T-helper 22 cell (primary cell): ENCODE measurements at places on chromosomes 5 and 9.

- no peak for DNase-seq
These were observed 912.3 kb upstream of the WWC1 start for GRCh38 chr5:167378894-167379723.

- DNase-seq, result no peak
These were observed 3.4 kb downstream of the FNBP1 start for GRCh38 chr9:130039528-130040147.

DNA sequence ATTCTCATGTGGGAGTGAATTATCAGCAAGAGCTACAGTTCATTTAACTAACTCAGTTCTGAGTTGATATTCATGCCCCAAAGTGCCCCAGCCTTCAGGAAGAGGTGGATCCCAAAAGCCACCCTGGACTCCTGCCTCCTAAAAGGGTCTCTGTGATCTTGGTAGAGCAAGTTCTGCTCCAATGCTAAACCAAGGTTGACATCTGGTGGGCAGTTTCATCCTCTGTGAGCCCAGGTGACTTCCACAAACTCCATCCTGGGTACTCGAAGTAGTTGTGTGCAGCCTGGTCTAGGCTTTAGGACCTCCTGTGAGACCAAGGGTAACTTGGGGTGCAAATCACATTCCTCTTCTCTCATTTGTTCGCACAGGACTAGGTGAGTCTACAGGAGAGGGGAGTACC, 816.8 kb downstream of the MTRR start:
- DNase-seq, result no peak

DNA sequence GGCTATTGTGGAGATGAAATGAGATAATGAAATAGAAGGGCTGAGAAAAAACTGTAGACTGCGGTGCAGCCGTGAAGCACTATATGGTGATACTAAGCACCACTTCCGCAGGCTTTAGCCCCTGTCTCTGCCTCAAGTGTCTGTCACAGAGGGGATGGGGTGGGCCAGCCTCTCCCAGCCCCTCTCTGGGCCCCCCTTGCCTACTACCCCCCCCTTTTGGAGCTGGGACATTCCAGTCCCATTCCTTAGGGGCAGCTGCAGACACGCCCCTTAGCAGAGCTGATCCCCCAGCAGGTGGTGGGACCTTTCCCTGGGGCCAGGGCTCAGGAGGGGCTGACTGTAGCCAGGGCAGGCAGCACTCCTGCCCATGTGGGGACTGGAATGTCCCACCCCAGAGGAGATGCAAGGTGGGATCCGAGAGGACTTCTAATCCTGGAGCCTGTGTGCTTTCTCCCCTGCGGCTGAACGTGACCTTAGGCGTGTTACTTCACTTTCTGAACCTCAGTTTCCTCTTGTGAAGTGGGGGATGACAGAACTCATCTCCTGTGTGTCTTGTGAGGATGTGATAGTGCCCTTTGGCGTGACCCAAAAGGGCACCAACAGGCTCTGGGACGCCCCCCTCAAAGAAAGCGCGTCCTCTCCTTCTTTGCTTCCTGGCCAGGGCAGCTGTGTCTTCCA, 1.9 kb downstream of the N4BP3 start:
- DNase-seq, result no peak

DNA sequence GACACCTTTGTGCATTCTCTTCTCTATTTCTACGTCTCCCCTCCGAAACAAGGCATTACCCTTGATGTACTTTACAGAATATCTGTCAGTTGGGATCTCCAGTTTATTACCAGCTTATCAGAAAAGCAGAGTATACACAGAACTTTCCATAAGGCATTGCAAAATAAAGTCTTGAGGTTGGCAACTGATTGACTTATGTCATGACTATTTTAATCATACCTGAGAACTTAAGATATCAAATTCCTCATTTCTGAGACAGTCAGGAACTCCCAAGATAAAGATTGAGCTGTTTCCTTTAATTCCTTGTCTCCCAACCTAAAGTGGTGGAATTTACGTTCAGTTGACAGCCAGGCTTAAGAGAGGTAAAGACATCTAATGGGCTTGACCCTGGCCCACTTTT, 110.9 kb downstream of the MEF2C start:
- DNase-seq, result no peak

DNA sequence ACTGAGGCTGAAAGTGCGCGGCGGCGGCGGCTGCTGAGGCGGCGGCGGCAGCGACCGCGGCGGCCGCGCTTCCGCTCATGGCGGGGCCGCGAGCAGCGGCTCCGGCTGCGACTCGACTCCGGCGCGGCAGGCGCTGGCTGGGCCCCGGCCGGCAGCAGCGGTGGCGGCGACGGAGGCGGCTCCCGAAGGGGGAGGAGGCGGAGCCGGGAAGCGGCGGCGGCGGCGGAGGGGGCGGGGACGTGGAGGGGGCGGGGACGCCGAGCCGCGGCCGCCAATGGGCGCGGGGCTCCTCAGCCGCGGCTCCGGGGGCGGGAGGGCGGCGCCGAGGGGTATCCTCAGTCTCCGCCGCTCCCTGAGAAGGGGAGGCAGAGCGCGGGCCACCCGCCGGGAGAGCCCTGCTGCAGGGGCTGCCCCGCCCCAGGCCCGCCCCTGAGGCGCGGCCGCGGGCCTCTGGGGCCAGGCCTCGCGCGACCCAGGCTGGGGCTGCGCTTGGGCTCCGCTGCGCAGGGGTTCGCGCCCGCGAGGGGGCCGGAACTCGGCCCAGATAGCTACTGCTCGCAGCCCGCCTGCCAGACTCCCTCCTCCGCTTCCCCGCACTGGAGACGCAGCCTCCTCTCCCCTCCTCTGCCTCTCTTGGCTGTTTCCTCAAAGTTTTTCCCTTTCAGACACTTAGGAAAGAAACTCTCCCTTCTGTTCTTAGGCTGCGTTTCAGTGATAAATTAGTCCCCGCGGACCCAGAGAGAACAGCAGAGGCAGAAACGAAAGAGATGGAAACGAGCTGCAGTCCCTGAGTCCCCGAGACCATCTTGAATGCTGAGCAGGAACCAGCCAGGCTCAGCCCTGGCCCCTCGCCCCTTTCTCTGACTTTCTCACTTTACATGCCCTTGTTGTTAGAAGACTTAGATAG, 85.0 kb upstream of the MELK start:
- peak; percentile 87 for DNase-seq

GRCh38 chr5:157020002-157020401, 38.9 kb downstream of the HAVCR1 start:
- no peak for DNase-seq

- DNase-seq, result no peak
These were observed 207.3 kb downstream of the TMEM38B start for GRCh38 chr9:105901514-105902109.

DNA sequence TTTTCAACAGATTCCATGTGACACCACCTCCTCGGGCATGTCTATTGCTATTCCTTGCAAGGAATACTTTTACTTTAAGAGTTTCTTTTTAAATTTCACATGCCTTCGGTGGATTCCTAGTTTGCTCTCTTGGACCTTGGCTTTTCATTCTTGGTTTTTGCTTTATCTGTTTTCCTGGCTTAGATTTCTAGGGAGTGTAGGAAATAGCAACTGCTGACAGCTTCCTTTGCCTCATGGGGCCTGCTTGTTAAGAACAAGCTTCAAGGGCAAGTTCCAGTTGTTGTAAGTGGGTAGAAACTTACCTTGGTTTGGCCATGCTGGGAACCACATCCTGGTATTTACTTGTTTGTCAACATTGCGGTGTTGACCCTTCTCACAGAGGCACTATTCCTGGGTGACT, 348.5 kb downstream of the DMAC1 start:
- DNase-seq, result no peak

GRCh38 chr5:96370976-96371375, 62.1 kb downstream of the PCSK1 start:
- DNase-seq, result no peak

DNA sequence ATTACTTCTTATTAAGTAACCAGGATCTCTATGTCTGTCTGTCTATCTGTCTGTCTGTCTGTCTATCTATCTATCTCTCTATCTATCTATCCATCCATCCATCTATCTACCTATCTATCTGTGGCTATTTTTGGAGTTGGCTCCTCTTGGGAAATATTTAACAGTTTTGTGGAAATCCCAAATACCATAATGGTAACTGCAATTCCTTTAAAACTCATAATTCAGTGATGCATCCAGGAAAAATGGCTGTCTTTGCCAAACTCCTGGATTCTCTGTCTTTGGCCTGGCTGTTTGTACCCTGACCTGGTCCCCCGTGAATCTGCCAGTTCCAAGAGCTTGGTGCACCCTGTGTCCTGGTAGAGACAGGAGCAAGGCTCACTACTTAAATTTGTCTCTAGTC, 197.0 kb downstream of the PCSK1 start:
- no peak for DNase-seq

DNA sequence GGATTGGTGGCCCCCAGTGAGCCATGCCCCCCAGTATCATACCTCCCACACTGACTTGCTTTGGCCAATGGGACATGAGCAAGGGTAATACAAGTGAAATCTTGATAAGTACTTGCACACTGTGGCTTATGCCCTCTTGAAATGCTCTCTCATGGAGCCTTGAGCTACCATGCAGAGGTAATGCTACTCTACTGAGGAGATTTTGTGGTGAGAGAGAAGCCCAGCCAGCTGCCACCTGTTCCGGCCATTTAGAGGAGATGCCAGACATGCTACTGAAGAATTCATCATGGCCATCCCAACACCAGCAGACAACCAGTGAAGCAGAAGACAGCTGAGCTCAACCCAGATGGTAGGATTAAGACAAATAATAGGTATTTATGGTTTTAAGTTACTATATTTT, 299.5 kb downstream of the MEF2C start:
- DNase-seq, result no peak

DNA sequence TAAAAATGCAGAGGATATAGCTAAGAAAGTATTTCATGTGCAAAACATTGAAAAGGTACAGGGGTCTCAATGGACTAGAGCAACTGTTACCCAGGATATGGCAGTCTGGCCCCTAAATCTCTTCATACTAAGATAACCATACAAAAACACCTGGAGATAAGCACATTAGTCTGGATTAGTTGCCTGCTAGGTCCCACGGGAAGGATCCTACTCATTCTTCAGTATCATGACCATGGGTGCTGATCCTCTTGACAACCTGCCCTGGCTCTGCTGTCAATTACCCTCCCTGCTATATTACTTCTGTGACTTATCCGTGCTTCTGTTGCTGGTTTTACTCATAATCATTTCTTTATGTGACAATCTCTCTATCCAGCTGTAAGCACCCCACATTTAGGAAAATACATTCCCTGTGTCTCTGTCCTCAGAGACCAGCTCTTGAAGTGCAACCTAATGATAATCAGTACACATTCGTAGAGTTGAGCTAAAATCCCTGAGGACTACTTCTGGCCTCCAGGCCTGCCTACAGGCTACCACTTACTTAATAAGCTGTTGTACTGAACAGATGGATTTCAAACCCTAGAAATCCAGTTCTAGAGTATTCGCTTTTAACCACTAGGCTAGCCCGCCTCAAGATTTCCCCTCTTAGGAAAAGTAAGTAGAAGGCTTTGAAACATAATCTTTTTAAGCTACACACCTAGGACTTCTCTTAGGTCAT, 190.5 kb upstream of the OR13F1 start:
- no peak for DNase-seq

GRCh38 chr9:131113655-131114054, 11.7 kb upstream of the NUP214 start:
- no peak for DNase-seq

GRCh38 chr5:43711496-43711895, 108.5 kb downstream of the NNT start:
- DNase-seq, result no peak

- DNase-seq, result no peak
These were observed 2.7 kb downstream of the RABEPK start for GRCh38 chr9:125202846-125203618.

DNA sequence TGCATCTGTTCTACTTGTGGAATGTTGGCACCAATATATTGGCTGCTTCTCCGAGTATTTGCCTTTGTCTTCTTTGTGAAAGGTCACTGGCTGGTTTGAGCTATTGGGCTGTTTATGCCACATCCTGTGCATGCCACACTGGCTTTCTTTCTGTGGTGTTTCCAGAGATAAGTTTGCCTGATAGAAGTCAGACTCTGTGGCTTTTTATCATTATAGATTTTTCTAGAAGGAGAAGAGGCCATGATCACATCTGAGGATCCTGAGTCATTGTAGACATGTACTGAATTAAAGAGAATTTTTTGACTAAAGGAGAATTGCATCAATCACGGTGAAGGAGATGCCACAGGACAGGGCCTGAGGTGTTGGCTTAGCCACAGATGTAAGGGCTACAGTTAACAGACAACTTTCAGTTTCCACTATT, 26.5 kb upstream of the CDKN2B start:
- no peak for DNase-seq

DNA sequence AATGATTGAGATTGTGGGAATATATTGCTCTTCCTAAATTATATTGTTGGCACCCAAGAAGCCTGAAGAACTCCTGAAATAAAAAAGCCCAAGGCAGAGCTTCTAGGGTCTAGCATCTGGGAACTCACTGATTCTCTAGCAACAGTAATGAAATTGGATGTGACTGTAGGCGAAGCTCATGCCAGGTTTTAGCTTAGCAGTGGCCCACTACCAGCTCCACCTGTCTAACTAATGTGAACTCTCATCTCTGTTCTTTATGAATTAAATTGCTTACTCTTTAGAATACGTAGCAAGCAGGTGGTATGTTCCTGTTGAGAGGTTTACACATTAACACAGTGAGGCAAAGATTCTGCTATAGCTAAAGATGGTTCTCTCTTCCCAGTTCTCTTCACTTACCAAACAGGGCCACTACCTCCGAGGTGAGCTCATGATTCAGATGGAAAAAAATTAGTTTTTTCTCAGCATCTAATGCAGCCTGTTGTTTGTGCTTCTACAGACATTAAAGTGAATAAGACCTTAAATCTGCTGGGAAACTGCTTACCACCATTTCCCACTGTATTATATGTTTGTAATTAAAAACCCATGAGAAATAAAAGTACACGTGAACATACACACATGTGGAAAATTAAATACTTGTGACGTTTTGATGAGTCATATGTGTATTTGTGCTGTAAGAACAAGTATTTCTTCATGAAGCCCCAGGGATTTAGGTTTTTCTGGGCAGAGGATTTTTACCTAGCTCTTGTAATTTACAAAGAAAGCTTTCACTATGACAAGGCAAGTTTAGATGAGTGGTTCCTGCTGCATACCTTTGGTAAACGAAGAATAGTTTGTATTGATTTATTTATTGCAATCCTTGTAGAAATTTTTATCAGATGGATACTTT, 360.1 kb downstream of the KDM4C start:
- no peak for DNase-seq

- DNase-seq, result no peak
These were observed 33.0 kb upstream of the RASGRF2 start for GRCh38 chr5:80926979-80927656.

- no peak for DNase-seq
These were observed 55.8 kb downstream of the PHAX start for GRCh38 chr5:126656401-126657007.

- DNase-seq, result no peak
These were observed 401.4 kb downstream of the TMEM161B start for GRCh38 chr5:87867281-87867680.

GRCh38 chr5:151820903-151821302, 49.1 kb downstream of the G3BP1 start:
- no peak for DNase-seq

DNA sequence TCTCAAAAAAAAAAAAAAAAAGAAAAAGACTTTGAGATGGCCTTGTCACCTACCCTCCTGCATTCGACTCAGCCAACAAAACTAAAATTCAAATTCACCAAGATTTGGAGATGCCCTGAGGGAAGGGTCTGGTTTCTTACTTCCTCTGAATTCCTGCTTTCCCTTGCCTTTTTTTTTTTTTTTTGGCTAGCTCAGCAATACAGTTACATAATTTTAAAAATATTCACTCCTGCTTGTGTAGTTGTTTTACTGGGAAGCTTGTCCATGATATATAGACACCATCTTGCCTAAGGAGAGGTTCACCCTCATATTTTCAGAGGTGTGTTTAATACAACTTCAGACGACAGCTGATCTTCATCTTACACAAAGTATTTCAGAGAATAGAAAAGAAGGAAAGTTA, 21.3 kb upstream of the SERINC5 start:
- no peak for DNase-seq

- DNase-seq, result no peak
These were observed 250.4 kb upstream of the IRX1 start for GRCh38 chr5:3345195-3345594.
